ENCODE measurements at places on chromosomes 1 and 21.

DNA sequence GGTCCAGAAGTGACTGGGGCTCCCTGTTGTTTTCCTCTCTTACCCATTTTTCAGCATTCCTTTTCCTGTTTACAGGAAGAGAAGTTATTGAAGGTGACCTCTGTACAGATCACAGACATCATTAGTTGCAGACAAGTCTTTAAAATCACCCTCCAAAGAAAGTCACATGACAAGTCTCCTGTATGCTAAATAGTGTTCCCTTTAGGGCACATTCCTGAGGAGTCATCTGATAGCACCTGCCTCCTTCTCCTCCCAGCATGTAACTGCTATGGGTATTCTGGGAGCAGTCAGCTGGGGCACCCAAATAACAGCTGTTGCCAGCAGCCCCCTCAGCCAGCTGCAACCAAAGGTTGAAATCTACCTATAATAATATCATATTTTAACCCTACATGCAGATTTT lies 200.6 kb downstream of the PTGER3 start:
- peak; percentile 44 for DNase-seq

DNA sequence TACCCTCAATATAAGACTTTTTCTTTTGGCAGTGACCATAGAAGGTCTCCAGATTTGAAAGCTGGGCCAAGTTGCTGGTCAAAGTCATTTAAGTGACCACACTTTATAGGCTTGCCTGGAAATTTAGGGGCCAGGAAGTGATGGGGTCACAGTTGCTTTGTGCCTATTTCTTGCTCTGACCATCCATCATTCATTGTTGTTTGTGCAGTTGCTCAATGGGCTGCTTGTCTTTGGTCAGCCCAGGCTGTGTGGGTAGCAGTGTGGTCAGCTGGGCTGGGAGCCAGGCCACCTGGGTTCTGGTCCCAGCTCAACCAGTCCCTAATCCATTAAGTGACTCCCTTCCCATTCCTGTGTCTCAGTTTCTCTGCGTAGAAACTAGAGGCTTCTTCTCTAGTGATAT lies 2.1 kb upstream of the OTUD7B start:
- peak; percentile 60 for DNase-seq

DNA sequence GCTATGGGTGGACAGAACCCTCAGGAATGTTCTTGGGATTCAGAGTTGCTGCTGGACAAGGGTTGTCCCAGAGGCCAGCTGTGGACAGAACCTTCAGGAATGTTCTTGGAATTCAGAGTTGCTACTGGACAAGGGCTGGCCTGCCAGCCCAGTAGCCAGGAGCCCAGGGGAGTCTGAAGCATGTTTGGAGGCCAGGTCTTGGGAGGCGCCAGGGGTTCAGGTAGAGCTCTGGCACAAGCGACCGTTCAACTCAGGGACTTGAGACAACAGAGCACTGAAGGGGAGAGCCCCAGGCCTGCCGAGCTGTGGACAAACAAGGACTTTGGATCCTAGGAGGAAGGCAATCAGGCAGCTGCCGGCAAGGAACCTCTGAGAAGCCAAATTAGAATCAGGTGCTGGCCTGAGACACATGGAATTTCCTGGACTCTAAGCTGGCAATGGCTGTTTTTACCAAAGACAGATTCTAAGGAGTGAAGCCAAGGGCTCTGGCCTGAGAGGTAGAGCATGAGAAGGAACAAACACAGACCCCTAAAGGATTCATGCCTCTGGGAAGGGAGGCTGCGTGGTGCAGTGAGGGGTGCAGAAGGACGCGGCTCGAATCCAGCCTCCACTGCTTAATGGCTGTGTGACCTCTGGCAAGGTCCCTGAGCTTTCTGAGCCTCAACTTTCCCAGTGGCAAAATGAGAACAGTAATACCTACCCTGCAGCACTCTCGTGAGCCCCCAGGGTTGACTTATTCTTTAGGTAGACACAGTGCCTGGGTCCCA lies 13.4 kb downstream of the PLA2G5 start:
- no peak for DNase-seq

GRCh38 chr1:2980849-2981248 lies 40.4 kb upstream of the ACTRT2 start:
- no peak for DNase-seq

- peak; percentile 2 for DNase-seq
Observed at GRCh38 chr1:217274416-217274815, 356.5 kb downstream of the GPATCH2 start.
